CD8-positive, alpha-beta memory T cell (primary cell): ENCODE measurements at places on chromosomes 2 and 18.
A peak's percentile ranks its signal among the peaks of the same experiment; 100 is the strongest.

DNA sequence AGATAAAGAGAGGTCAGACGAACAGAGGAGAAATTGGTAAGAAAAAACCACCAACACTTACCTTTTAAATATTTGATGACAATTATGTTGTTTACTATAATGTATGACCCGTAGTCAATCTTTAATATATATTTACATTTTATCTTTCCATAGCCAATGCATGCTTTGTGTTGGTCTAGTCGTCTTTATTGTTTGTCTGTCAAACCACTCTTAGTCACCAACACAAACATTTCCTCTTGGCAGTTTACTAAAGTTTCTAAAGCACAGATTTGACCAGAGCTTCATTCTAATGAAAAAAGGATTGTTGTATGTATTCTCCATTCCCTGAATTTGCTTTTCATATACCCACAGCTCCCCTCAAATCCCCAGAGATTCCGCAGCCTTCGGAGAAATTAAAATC, 784.7 kb upstream of the PIK3C3 start:
- no peak for DNase-seq

DNA sequence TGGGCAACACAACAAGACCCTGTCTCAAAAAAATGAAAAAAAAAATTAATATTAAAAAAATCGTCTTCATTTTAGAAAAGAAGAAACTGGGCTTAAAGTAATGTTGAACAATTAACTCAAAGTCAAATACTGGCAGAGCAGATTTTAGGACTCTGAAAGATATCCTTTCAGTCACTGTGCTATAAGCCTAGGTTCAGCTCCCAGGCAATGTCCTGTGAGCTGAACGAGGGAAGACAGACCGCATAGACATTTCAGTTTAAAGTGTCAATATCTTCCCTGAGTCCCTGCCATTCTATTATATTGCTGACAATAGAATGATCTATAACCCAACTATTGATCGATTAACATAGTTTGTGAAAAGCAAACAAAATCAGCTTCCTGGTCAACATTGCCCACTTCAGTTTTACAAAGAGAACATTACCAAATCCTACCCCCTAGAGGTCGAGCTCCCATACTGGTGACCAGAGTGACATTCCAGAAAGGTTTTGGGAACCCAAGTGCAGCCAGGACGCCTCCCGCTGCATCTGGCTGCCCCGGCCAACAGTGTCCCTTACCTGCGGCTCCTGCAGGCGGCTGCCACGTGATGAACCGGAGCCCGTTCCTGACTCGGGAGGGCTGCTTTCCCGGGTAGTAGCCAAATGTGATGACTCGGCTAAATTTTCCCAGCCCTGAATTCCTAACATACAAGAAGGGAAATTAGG, 639 bp downstream of the MRO start:
- no peak for DNase-seq

DNA sequence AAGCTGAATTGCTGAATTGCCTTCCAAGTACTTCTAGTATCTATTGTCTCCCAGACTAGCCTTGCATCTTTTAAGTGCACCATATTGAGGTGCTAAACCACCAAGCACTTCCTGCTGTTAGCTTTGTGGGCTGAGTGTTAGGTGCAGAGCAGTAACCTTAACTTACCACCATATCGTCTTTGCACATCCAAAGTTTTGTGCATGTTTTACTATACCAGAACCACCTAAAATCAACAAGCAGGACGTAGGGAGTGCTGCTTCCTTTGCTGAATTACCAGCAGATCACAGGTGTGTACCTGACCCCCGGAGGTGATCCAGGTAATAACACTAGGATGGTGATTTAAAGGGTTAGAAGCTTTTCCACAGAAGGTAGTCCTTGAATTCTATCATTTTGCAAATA, 359.9 kb upstream of the HNRNPA3 start:
- peak; percentile 40 for DNase-seq

GRCh38 chr18:13280070-13280795, 61.7 kb downstream of the LDLRAD4 start:
- DNase-seq = no peak

DNA sequence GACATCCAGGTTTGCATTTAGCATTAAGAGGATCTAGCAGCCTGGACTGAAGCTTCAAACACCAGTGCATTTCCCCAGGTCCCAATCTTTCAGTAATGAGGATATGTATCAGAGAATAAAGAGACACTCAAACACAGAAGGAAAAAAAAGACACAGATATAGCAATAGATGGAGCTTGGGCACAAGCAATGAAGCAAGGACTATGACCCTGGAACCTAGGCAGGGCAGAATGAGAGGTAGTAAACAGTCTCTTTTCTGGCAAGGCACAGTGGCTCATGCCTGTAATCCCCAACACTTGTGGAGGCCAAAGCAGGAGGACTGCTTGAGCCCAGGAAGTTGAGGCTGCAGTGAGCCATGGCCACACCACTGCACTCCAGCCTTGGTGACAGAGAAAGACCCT, 80.7 kb upstream of the HNRNPA3 start:
- no peak for DNase-seq

DNA sequence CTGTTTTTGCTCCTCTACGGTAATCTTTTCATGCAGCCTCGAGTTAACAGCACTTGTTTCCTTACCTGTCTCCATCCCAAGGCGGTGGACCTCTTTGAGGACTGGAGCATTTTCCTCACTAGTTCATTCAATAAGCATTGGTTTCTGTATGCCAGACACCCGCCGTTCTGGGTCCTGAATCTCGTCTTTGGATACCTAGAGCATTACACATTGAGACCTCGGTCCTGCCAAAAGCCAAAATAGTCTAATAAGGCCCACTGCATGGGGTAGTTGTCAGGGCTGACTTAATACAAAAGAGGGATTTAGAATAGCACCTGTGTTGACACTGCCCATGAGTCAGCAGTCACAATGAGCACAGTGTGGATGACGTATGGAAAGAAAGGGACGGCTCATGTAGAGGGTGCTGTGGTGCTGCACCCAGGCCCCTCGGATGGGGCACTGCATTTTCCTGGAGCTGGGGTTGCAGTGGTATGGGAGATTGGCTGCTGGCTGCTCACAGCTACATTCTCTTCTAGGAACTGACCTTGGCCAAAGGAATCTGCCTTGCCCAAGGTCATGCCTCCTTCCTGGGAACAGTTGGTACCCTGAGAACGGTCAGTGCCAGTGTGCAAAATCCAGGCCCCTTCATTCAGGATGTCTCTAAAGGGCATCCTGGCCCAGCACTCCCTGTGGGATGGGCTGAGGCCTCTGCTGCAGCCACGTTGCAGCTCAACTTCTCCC, 126.9 kb upstream of the NCK2 start:
- no peak for DNase-seq

DNA sequence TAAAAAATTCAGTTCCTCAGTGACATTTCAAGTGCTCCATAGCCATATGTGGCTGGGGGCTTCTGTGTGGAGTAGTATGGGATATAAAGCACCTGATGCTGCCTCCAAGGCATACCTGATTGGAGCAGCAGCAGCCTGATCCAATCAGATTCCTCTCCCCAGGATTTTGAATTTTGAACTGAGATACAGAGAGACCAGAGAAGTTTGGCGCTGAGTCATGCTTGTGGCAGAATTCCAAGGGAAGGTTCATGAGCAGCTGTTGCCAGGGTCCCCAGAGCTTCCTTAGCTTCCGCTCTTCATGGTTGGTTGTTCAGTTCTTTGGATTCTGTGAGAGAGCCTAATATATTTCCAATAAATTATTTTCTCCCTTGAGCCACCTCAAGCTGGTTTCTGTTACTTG, 29.0 kb upstream of the CFAP36 start:
- DNase-seq = no peak

DNA sequence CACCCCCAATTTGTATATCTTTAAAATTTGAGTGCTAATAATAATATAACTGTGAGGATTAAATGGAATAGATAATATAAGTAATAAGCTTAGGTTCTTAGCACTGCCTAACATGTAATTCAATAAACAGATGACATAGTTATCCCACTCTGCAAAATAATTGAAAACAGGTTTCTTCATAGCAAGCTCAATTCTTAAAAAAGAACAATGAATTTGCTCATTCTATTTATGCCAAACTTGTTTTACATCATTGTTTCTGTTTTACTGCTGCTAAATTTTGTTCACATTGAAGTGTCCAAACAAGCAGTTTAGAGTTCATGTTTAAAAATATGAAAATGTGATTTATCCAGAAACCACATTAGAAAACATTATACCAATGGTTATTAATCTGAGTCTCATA, 217.0 kb downstream of the MBD5 start:
- DNase-seq = no peak

GRCh38 chr2:98478907-98479306, 34.2 kb downstream of the INPP4A start:
- no peak for DNase-seq

- DNase-seq = no peak
These were observed 47.4 kb downstream of the ARHGAP15 start for GRCh38 chr2:143176606-143177005.

- DNase-seq = no peak
These were observed 1245.1 kb upstream of the LRRTM1 start for GRCh38 chr2:81549646-81550045.

DNA sequence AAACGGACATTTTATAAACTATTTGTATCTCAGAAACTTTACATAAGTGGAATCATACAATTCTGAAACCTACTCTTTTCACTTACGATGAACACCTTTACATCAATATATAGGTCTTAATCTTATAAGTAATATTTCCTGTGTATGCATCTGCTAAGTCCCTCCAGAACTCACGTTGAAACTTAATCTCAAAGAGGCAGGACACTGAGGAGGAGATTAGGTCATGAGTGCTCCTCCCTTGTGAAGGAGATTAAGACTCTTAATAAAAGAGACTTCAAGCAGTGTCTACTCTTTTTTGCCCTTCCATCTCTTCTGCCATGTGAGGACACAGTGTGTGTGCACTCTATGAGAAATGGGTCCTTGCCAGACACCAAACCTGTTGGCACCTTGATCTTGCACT, 94.7 kb upstream of the CDKL4 start:
- DNase-seq = no peak

DNA sequence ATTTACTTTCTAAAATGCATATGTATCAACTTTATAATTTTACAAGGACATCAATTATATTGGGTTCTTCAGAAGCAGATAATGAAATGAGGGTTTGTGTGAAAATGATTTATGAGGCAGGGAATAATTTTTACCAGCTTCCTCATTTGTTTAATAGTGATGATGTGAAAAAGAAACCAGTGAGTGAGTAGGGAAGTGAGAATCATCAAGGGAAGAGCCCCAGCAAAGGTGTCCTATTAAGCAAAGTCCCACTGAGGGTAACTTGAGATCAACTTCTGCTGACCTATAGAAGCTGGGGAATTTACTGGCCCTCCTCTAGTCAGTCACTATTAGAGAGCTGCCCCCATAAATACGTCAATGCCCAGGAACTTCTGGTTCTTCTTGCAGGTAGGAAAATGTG, 266.8 kb upstream of the LYPD1 start:
- DNase-seq = no peak

GRCh38 chr18:77859634-77860033, 610.0 kb downstream of the GALR1 start:
- no peak for DNase-seq

- no peak for DNase-seq
These were observed 992.2 kb downstream of the BCL11A start for GRCh38 chr2:59561281-59561680.

DNA sequence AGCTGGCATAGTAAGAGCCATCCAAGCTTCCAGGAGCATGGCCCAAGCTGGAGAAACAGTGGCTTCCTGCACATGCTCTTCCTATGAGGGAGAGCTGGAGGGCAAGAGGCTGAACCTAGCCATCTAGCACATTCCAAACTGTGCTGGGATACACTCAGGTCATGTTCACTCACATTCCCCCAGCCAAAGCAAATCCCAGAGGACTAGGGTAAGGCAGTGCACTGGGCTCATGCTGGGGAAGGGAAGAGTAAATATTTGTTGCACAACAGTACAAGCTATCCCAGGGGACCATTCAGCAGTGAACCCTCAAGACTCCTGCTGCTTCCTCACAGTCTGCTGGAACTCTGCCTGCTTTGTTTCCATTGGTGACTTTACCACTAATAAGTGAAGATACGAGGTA, 20.7 kb upstream of the GYPC start:
- DNase-seq = no peak

- DNase-seq = no peak
These were observed 40.5 kb upstream of the GAREM1 start for GRCh38 chr18:32511147-32511546.

DNA sequence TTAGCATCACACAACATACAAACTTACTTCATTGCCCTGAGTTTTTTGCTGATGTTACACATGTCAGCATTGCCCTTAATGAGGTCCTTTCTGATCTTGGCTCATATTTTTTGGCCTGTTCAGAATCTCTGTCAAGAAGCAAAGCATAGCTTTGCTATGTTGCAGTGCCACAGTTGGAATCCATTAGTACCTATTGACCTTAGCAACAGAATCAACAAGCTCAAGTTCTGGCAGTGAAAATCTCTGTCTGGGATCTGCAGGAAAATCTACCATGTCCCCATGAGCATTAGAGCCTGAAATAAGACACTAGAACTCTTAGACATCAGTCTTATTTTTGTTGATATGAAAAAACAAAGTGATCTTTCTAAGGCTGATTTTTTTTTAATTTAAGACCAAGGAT, 105.6 kb upstream of the FHL2 start:
- DNase-seq = no peak

DNA sequence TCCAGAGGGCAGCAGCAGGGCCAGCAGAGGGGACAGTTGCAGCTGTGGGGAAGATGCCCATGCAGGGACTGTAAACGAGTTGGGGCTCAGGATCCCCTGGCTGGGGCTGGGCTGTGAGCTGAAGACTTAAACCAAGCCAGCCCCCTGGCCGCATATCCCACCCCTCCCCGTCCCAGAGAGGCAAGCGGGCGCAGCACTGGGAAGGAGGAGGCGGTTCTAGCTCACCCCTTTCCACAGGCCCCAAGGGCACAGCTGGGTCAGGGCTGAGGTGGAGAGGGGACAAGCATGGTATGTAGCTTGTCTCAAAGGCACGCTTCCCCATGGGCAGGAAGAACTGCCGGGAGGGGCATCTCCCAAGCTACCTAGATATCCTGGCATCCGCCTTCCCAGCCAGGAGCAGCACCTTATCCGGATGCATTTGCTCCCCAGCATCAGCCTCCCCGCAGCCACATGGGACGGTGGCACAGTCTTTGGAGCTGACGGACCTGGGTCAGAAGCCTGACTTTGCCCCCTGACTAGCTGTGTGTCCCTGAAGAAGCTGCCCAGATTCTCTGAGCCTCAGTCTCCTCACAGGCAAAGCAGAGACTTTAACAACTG, 75.9 kb downstream of the TFCP2L1 start:
- DNase-seq = no peak

GRCh38 chr2:16070648-16070971, 130.3 kb downstream of the MYCN start:
- DNase-seq = no peak

- no peak for DNase-seq
These were observed 99.5 kb upstream of the FHL2 start for GRCh38 chr2:105498281-105498846.

GRCh38 chr18:10128921-10129501, 215.2 kb downstream of the VAPA start:
- DNase-seq = no peak

GRCh38 chr2:139160836-139161235, 380.6 kb upstream of the NXPH2 start:
- no peak for DNase-seq

GRCh38 chr2:35462226-35462998, 893.2 kb upstream of the CRIM1 start:
- no peak for DNase-seq

- no peak for DNase-seq
These were observed 339.1 kb upstream of the GALNT5 start for GRCh38 chr2:156918410-156918809.
